ENCODE measurements at places on chromosomes 2 and 18.
A peak's percentile ranks its signal among the peaks of the same experiment; 100 is the strongest.

DNA sequence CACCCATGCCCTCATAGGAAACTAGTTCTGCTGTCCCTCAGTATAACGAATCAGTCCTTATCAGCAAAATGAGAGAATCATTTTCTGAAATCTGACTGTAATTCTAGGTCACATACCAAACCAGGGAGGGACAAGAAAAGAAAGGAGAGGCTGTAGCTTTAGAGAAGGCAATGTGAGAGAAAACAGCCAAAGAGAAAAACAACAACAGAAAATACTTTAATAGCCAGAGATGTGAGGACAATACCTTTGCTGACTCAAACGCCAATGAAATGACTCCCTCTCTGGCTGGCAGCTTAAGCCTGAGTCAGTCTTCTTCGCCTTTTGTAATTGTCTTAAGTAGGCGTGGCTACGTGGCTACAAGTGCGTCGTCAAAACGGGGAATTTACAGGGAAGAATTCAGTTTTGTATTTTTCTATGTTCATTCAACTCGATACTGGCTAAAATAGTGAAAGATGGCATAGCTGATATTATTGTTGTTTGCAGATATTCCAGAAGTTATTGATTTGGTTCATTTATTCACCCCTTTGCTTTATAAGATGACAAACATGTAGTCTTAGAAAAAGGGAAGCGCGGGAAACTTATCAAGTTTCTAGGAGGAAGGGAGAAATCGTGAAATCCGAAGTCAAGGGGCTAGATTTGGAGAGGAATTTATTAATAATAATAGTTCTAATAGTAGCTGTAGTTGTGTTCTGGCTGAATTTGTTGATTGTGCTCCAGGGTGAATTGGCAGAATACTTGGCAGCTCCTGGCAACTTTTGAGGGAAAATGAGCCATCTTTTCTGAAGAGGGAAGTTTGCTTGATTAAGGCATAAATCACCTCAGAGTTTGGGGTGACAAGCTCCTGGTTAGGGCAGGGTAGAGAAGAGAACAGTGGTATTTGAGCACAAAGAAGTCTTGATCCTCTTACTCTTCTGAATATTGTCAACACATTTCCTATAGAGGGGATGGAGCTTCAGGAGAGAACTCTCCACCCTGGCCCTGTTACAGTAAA, at the start of gene IL1A:
Gene IL1A (minus strand): TSS at position 295 of the 991 bp plus-strand sequence. CDS start 723 bp downstream, outside the sequence.
- DNase-seq: peak; percentile 69

DNA sequence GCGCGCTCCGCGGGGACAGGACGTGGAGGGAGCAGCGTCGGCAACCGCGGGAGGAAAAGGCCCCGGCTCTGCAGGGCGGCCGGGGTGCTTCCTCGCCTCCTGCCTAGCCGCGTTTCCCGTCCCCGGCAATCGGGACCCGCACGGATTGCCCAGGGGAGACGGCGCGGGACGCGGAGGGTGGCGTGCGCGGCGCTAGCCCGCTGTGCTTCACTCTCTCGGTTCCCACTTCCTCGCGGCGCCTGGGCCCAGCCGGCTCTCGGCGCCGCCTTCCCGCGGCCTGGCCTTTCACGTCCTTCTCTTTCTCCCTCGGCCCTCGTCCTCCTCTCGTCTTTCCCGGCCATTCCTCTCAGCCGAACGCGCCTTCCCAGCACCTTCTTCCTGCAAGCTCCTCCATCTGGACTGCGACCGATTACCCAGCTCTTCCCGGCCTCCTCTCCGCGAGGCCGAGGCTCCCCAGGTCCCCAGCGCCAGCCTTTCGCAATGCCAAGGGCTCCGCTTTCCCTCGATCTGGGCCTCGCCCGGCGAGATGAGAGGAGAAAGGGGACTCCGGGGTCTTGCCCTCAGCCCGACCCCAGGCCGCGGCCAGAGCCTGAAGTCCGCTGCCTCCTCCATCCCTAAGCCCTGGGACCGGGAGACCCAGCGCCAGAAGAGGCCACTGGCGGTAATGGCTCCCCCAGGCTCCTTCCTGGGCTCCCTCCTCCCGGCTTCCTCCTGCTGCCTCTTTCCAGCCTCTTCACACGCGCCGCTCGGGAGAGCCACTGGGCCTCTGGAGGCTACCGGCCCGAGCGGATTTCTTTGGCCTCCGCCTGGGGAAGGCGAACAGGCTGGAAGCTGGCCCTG, 34.3 kb upstream of the ATP6V1B1 start:
- peak; percentile 24 for DNase-seq

DNA sequence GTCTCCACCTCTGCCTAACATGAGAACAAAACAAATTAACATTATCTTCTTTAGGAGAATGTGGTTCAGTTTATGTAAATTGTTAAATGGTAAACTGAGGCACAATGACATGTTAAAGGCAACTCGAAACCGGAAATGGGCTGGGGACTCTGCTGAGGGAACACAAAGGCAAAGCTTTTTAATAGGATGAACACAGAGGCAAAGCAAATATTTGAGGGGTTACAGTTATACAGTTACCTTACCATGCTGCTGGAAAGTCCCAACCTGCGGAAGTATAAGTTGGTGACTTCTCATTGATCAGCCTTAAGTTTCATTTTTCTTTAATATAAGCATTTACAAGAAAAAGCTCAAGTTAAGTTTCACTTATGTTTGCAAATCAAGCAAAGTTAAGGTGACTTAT, 195.0 kb downstream of the DLGAP1 start:
- DNase-seq: no peak

DNA sequence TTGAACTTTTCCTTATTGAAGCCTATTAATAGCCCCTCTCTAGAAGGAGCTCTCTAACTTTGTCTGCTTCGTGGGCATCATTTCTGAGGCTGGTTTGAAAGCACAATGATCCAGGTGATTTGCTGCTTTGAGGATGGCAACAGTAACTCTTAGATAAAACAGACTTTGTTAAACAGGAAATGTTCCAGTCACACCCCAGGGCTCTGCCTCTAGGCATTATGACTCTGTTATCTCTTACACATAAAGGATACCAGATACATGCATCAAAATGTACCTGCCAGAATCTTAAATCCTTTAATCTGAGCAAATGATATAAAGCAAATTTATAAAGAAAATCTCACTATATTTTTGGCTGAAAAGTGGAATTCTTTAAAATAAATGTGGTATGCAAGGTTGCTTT, 52.3 kb downstream of the GAD1 start:
- DNase-seq: no peak

GRCh38 chr2:216163518-216163917, 54.4 kb downstream of the XRCC5 start:
- DNase-seq: no peak

DNA sequence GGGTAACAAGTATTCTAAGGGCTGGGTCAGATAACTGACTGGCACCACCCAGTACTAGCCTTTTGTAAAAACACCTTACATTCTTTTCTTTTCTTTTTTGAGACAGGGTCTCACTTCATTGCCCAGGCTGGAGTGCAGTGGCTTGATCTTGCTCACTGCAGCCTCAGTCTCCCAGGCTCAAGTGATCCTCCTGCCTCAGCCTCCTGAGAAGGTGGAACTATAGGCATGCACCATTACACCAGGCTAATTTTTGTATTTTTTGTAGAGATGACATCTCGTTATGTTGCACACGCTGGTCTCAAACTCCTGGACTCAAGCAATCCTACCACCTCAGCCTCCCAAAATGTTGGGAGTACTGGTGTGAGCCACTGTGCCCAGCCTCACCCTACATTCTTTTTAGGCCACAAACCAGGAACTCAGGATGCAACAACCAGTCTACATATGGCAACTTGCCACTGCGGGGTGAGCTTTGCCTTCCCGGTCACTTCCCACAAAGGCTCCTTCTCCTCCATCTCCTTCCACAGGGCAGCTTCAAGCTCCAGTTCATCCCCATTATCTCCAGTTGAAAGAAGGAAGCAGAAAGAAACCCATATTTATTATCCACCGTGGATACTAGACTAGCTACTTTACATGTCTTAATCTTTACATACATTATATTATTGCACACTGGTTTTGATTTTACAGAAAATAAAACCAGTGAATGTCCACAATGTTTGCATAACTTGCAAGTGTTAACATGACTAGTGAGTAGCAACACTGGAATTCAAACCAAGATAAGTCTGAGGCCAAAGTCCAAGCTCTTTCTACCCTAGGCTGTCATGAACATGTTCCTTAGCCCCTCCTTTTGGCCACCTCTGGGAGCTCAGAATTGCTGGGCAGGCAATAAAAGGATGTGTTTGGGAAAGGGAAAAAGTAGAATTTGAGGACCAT, 23.7 kb upstream of the AP1S3 start:
- DNase-seq: peak; percentile 89

DNA sequence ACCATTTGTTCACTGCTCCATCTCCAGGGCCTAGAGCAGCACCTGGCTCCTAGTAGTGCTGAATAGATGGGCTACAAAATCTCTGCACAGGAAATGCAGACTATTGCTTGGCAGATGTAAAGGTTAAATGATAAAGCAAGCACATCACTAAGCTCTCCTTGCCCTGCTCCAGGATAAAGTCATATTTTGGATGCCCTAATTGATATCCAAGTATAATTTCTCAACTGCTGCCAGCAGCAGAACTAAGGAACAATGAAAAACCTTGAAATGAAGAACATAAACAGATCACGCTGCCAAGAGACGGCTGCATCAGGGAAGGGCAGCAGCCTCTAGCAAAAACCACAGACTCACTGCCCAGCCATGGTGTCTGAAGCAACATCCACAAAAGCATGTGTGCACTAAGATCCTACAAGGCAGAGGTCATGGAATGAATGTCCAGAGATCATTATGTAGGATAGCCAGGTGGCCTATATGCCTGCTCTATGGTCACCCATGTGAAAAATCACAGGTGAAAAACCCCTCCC, 134.7 kb downstream of the TMEM163 start:
- no peak for DNase-seq

DNA sequence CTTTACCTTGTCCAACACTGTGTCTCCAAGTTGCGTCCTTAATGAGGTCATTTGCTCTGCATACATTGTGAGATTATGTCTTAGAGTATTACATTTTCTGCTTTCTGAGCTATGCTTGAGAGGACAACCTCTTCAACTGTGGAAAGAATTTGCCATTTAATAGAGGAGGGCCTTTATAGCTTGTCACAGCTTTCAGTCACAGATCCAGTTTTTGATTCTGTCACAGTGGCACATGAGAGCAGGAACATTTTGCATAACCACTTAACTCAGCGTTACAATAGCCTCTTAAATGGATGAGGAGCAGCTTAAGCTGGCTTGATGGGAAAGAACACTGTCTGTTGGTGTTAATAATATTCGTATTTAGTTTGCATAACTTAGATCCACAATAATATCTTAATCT, 63.0 kb downstream of the RHBDD1 start:
- no peak for DNase-seq

DNA sequence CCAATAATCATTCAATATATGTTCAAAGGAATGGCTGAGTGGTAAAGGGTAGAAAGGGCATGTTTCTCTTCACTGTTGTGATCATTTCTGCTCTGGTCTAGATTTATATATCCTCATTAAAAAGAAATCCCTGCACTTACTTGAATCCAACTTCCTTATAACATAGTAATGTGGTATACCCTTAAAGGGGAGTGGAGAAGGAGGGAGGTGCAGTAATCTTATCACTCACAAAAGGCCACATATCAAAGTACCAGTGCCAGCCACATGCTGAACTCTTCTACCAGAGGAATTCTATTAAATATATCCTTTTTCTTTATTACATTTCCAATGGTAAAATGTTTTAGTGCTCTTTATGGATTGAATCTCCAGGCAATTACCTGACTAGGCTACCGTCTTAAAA, 3.3 kb downstream of the KATNAL2 start:
- DNase-seq: no peak

GRCh38 chr18:46196627-46197243, 92.5 kb downstream of the HAUS1 start:
- DNase-seq: no peak

DNA sequence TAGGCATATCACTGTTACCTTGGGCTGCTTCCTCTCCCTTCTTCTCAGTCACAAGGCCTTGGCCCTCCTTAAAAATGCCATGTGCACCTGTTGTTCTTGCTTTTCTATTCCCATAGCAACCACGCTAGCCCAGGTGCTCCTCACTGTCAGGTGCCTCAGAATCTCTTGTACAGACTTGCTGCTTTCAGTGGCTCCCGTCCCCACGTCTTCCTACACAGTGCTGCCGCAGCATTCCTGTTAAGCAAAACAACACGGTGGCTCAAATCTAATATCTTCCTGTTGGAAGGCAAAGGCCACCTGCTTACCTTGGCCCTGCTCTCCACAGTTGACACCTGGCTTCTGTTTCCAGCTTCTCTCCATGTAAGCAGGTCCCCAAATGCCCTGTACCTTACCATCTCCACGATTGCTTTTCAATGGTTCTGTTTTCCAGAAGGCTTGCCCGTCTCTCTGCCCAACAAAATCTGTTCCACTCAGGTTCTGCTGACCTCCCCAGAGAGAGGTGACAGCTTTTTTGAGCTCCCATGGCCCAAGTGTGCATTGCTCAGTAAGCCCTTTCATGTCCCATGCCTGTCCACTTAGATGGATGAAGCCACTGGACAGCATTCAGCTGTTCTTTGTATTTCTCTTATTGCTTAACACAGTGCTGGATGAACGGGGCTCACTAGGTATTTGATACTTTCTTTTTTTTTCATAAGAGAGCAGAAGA, 240.4 kb downstream of the PRKCE start:
- DNase-seq: no peak

GRCh38 chr2:168277276-168277675, 29.9 kb upstream of the STK39 start:
- no peak for DNase-seq

GRCh38 chr2:112904883-112905282, 6.1 kb upstream of the IL37 start:
- no peak for DNase-seq

GRCh38 chr2:14134771-14135170, 497.7 kb upstream of the LRATD1 start:
- no peak for DNase-seq

All from HS-5 (cell line).